ENCODE measurements at places on chromosomes 12 and 14.
A peak's percentile ranks its signal among the peaks of the same experiment; 100 is the strongest.

- no peak for DNase-seq
Observed at GRCh38 chr12:63989301-63989845, 144.9 kb downstream of the SRGAP1 start.

DNA sequence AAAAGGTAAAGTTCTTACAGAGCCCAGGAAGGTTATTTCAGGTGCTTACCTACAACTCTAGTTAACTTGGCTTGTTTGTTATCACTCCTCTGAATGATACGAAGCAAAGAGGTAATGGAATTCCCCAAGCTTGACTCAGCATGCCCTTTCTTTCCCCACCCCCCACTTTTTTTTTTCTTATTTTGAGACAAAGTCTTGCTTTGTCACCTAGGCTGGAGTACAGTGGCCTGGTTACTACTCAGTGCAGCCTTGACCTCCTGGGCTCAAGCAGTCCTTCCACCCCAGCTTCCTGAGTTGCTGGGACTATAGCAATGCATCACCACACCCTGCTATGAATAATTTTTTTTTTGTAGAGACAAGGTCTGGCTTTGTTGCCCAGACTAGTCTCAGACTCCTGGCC lies 17.1 kb upstream of the YBX3 start:
- no peak for DNase-seq

GRCh38 chr12:76032043-76032981 lies 736 bp upstream of the PHLDA1 start:
- DNase-seq: peak; percentile 17

DNA sequence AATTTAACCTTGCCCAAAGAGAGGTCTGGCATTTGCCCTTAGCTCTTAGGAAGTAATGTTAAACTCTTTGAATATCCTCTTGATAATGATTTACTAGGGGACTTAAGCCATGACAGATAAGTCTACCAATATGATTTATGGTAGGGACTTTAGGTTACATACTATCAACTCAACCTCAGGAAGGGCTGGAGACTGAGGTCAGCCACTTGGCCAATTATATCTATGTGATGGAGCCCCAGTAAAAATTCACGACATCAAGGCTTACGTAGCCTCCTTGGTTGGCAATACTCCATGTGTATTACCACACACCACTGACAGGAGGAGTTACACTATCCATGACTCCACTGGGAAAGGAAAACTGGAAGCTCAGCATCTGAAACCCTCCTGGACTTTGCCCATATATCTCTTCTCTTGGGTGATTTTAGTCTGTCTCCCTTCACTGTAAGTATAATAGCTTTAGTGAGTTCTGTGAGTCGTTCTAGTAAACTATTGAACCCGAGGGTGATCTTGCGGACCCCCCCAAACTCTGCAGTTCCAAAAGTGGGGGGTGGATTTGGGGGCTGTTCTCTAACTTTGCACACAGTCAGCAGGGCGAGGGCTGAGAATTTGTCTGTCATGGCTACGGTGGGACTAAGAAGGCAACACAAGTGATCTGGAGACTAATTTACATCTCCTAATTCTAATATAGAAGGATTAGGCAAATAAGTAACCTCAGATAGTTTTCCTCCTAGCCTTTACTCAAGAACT lies 62.3 kb downstream of the R3HDM2 start:
- DNase-seq: no peak

DNA sequence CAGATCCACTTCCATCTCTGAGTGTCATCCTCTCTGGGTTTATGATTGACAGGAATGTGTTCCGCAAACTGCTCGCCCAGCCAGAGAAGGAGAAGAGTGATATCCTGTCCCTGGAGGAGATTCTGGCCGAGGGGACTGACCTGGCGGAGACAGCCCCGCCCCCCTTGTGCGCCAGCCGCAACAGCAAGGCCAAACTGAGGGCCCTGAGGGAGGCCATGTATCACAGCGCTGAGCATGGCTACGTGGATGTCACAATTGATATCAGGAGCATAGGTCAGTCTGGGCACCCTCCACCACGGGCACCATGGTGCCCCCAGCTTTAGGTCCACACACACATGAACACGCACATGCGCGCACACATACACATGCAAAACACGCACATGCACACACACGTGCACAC lies 67.5 kb upstream of the PWP1 start:
- DNase-seq: no peak

DNA sequence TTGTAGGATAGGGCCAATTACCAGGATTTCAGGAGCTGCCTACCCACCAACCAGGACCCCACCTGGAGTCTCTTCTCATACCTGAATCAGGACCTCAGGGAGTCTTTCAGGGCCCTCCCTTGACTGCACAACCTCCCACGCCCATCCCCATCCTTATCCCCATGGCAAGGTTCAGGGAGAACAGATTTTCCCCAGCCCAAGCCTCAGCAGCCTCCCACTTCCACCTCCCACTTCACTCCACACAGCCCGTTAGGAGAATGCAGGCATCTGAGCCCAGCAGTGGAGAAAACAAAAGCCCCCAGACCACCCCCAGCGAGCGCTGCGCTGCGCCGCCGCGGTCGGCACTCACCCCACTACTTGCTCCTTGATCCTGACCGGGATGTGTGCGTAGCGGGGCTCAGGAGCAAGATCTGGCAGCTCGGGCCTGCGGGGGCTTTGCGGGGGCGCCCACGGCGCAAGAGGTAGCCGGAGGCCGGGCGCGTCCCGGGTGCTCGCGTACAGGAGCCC lies 1.4 kb downstream of the B4GALNT1 start:
- no peak for DNase-seq

DNA sequence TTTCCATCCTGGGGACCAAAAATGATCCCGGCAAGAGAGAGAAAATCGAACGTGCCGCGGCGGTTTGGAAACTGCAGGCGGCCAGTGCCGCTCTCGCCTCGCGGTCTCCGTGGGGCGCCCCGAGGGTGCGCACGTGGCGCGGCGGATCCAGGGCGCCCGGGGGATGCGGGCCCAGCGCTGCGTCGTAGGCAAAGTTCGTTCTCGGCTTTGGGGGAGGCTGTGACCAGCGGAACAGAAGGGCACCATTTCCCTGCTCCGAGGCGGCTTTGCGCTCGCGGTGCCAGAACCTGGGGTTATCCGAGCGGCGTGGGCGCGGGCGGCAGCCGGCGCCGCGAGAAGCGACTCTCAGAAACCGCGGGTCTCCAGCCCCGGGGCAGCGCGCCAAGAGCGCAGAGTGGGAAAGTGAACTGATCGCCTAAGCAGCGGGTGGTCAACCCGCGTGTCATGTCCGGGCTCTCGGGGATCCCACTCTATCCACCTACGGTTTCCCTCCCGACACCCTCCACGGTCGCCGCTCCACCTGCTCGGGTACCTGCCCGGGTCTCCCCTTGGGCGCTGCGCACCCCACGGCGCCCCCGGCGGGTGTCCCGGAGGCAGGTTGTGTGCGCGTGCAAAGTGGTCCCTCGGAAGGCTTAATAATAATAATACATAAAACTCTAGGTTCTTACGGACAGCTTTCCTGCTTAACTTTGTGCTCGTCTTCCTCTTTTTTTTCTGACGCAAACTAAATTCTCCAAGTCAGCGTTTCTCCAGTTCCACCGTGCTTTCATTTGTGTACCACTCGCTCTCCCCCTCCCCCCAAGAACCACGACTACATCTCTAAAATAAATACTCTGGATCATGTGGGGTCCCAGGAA lies 1.2 kb downstream of the ESRRB start:
- no peak for DNase-seq

DNA sequence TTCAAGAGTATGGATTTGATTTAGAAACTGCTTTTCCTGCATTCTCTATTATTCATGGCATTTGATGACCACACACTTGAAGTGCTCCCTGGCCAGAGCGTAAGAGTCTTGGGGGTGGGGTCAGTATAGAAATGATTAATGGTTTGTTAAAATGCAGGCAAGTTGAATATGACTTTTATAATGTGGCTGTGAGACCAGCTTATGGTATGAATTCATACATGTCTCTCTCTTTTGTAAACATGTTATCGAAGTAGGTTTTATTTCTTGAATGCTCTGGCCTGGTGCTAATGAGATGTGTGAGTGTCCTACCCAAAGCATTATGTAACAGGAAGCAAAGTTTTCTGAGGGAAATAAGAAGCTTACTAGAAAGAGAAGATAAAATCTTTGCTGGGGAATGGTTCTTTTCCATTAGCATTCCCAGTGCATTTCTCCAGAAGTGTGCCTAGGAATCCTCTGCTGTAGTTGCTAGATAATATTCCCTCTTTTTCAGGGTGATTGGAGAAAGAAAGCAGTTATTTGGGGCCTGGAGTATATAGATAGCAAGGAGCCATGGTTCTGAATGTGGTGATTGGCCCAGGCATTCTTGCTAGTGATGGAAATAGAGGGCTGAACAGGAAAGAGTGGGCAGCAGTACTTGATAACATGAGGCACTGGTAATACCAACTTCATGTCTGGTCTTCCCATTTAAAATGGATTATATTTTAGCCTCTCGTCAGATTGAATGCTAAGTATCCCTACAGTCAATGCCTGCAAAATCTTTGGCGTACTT lies 289.7 kb downstream of the RAD51B start:
- no peak for DNase-seq

- no peak for DNase-seq
Observed at GRCh38 chr12:123634142-123634561, 523 bp downstream of the GTF2H3 start.

GRCh38 chr12:44873898-44874297 lies 2.2 kb downstream of the NELL2 start:
- no peak for DNase-seq

GRCh38 chr12:58034311-58034710 lies 92.9 kb downstream of the ATP23 start:
- no peak for DNase-seq

- no peak for DNase-seq
Observed at GRCh38 chr12:121443911-121444841, 44.3 kb downstream of the RNF34 start.

DNA sequence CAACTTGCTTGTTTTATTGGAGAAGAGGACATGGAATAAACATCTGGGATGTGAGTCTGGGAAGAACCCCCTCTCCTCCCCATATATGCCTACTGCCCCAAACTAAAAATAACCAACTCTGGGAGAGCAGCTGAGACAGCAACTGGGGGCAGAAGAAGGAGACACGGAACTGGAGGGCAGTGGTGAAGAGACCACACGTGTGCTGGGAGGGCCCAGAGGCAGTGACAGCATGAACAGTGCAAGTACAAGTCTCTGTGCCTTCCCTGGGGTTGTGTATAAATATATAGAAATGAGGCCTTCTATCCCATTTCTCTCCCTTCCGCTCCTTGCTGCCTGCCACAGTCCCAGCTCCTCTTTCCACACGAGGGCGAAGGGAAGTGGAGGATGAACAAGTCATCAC lies 4.0 kb upstream of the KRT73 start:
- DNase-seq: no peak

Data from memory B cell (primary cell).